Foreskin keratinocyte (primary cell): ENCODE measurements at places on chromosomes 6 and 20. TPM values are rescaled to one million over a fixed set of nuclear protein-coding genes. Genes with fewer than 3 reads are reported as not detected.

SLC17A1 gene
- not detected in 2 replicates for polyA plus RNA-seq

HLA-DQB2 gene
- not detected in 2 replicates for polyA plus RNA-seq

ZNF343 gene
- polyA plus RNA-seq = 4.1 and 5.7 TPM in 2 replicates

UNC93A gene
- not detected in 2 replicates for polyA plus RNA-seq

DNA sequence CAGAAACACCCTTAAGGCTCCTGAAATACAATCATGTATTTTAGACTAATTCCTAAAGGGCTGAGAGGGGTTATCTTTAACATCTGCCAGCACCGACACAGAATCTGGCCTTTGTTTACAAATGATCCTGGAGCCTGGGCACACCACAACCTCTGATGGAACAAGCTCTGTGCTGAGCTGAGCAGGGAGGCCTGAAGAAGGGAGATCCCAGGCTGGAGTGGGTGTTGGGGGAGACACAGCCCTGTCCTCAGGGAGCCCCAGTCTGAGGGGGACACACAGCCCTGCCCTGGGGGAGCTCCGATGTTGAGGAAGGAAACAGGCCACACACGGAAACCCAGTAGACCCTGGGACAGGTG, 130.5 kb downstream of the VEGFA start:
- DNase-seq = no peak

DNA sequence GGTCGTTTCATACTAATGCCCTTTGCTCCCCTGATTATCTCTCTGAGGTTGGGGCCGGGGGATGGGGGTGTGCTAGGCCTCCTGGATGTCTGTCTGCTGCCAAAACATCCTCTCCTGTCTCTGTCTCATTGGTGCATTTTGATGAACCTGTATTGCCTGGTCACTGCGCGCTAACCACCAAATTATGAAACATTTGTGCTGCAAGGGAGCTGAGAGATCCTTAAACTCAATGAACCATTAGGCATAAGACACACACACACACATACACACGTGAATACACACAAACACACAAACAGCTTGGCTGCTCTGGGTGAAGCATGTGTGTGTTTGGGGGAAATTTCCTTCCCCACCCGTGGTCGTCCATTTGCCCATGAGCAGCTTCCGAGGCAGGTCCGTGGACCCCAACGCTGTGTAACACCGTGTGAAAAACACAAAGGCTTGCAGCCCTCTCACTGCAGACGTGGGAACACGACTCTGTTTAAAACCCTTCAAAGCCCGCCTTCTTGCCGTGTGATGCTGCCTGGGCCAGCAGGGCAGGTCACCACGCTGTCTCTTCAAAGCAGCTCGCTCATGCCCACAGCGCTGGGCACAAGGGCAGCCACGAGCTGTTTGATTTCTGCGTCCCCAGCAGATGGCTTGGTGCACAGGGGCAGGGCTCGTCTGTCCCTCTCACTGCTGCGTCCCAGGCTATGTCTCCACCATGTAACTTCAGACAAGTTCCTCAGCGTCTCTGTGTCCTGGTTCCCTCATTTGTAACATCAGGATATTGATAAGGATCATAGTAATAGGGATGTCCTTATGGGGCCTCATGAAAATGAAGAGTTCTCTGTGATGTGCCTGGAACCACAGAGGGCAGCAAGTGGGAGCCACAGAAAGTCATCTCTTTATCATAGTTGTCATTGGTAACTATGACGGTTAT, 96.8 kb downstream of the CDH26 start:
- no peak for DNase-seq

- no peak for DNase-seq
Measured at GRCh38 chr20:42857446-42857845, 332.3 kb downstream of the PTPRT start.

GRCh38 chr20:3446779-3447178, 24.0 kb upstream of the ATRN start:
- DNase-seq = peak; percentile 49

DNA sequence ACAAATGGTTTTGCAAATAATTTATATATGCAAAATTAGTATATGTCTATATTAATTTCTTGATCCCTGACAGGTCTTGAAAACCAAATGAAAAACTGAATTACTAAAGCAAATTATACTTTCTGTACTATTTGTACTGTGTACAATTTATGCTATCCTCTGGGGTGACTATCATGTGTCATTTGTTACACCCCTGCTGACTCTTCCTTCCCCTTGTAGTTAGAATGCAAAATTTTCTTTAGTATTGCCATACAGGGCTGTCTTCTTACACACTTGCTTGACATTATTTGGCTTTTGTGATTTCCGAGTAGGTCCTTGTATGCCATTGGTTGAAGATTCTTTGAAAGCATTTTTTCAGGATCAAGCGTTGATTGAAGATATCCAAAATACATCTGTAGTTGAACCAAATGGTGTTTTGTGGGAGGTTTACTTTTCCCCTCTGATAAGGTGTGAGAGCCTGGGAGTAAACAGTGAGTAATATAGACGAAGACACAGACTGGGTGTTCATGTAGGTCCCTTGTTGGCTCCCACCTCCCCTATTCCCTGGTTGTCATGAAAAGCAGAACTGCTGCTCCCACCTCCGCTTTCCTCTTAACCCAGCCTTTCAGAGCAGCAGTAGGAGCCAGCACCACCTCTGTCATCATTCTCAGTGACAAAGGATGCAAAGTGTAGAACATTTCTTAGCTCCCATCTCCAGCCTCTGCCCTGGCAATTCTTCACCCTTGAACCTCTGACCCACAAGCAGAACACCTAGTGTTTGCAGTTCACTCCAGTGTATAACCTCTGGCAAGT, 29.0 kb downstream of the NCOA7 start:
- DNase-seq = no peak

GRCh38 chr6:41576667-41577066, 30.5 kb downstream of the FOXP4 start:
- DNase-seq = no peak

- no peak for DNase-seq
Measured at GRCh38 chr20:35979544-35979943, 11.2 kb downstream of the CNBD2 start.

DNA sequence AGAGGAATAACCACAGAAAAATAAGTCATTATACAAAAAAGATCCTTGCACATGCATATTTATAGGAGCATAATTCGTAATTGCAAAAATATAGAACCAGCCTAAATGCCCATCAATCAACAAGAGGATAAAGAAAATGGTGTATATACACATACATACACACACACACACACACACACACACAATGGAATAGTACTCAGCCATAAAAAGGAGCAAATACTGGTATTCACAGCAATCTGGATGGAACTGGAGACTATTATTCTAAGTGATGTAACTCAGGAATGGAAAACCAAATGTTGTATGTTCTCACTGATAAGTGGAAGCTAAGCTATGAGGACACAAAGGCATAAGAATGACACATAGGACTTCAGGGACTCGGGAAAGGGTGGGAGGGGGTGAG, 1.9 kb upstream of the KIAA1586 start:
- DNase-seq = no peak

GRCh38 chr6:36858407-36858981, 16.1 kb downstream of the PPIL1 start:
- DNase-seq = peak; percentile 7

GRCh38 chr20:43508604-43509040, 1.1 kb downstream of the L3MBTL1 start:
- DNase-seq = no peak

DNA sequence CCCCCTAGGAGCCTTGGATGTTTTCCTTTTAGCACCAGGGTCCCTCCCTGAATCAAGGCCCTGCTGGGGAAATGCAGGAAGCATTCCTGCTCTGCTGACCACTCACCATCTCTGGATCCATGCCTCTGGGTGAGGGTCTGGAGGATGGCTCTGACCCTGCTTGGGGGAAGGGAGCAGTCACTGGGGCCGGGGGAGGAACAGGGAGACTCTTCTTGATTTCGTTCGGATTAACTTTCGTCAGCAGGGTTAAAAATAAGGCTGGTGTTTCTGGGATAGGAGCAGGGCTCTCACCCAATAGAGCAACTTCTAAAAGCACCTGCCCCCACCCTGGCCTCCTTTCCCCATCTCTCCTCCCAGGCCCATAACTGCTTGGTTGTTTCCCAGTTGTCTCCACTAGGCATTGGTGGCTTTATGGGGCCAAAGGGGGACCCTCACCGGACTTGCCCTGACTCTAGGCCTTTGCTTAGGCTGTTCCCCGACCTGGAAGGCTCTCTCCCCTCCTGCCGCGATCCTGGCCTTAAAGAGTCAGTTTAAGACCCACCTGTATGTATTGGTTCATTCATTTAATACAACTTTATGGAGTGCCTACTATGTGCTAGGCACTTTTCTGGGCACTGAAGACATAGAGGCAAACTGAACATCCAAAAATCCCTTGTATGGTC, 63.0 kb downstream of the JPH2 start:
- DNase-seq = no peak

- DNase-seq = no peak
Measured at GRCh38 chr6:158279615-158280014, 32.6 kb upstream of the TULP4 start.

DNA sequence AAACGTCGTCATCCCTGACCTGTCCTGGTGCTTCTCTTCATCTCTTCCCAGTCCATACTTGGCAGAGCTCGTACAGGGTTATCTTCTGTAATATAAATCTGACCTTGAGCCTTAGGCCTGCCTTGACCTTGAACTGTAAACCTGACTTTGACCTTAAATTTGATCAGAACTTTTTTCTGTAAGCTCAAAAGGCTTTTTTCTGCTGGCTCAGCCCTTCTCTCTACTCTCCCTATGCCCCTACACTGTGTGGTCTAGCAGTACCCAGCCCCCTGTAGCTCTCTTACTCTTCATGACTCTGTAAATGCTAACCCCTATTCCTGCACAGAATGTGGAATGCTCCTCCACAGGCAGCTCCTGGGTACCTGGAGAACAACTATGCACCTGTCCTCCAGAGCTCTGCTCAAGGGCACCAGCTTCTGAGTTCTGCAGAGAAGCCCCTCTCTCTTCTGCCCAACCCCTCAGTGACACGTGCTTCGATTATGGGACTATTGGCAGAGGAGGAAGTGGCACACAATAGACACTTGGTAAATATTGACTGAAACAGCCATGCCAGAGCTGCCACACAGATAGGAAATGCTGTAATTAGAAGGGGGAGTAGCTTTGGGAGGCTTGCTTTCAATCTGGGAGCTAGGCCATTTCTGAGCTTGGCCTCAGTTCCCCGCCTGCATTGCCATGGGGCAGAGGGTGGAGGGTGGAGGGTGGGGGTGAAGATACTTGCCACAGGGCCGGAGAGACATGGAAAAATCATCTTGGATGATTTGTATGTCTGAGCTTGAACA, 15.4 kb downstream of the SNPH start:
- no peak for DNase-seq

GRCh38 chr6:25297823-25298522, 18.8 kb downstream of the CARMIL1 start:
- no peak for DNase-seq

GRCh38 chr6:1527073-1527457, 82.7 kb upstream of the FOXC1 start:
- peak; percentile 5 for DNase-seq

DNA sequence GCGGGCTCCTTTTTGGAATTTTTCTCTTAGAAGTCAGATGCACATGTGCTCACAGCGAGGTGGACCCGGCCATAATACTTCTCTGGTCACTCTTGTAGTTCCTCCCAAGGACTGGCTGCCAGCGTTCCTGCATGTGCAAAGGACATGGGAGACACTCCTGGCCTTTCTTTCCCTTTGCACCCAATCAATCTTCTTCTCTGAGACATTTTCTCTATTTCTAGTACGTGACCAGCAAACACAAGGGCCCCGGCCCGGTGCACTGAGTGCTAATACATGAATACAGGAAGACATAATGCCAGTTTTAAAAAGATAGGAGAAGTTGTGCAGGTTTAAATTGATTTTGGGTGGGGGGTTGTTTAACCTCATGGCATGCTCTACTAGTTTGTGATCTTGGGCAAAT, 233.6 kb downstream of the SMOC2 start:
- DNase-seq = no peak
